ENCODE measurements at places on chromosomes 3 and 15.

DNA sequence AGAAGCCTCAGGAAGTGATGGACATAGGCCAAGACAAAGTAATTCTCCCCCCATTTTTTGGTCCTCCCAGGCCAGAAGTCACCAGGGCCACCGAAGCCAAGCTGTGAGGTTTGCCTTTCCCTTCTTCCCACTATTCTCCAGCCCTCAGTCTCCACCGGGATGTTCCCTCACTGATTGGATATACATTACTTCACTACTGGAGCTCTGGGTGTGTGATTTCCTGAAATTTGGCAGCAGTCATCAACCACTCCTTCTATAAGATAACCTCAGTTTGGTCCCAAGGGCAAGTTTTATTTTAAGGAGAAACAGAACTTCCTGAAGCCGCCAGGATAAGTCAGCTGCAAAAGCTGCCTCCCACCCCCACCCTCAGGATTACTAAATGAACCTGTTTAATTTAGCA, 11.3 kb downstream of the SLCO2A1 start:
- DNase-seq = no peak

GRCh38 chr3:90054311-90054710, 946.9 kb downstream of the EPHA3 start:
- no peak for DNase-seq

- no peak for DNase-seq
Observed at GRCh38 chr3:71348001-71348632, 235.4 kb downstream of the FOXP1 start.

DNA sequence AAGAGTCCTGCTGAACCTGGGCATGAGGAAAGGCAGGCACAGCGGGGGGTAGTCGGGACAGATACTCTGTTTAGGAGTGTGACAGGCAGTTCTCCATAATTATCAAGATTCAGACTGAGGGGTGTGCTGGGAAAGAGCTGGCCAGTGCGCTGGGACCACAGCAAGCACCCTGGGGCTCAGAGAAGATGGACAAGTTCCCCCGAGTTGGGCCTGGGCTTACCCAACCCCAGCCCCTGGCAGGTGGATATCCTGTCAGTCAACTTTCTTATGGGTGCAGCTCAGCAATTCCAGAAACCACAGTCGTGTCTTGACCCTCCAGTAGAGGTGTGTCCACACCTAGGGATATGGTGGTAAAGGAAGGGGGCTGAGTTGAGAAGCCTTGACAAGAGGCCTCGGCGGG, 49.2 kb upstream of the PRR20G start:
- no peak for DNase-seq

- DNase-seq = no peak
Observed at GRCh38 chr3:64260431-64260830, 35.2 kb upstream of the PRICKLE2 start.

GRCh38 chr15:50909010-50909317, 481 bp downstream of the AP4E1 start:
- DNase-seq = no peak

DNA sequence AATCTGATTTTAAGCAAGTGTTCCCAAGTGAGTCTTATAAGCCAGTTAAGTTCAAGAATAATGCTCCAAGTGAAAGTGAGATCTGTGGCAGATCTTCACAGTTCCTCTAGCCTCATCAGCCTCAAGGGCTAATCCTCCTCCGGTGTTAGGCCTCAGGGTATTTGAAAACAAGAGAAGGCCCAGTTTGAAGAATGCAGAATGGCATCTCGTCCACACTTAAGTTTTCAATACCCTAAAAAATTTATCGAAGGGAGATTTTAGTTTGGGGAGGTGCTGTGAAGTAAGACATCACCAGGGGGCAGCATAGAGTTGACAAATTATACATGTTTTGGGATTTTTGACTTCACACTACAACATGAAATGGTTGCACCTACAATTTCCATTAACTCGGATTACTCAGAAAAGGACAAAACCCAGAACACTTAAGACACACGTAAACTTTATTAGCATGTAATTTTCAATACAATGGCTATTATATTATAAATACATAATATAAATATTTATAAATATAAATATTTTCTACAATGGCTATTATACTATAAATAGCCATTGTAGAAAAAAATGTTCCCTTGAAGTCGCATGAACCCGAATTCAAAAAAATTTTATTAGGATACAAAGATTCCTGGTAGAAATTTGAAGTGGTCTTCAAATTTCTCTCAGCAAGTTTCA, 2.3 kb upstream of the TMEM266 start:
- DNase-seq = no peak

- DNase-seq = no peak
Observed at GRCh38 chr3:42133500-42134298, 42.5 kb downstream of the TRAK1 start.

GRCh38 chr15:35507932-35508638, 37.9 kb downstream of the DPH6 start:
- DNase-seq = no peak

DNA sequence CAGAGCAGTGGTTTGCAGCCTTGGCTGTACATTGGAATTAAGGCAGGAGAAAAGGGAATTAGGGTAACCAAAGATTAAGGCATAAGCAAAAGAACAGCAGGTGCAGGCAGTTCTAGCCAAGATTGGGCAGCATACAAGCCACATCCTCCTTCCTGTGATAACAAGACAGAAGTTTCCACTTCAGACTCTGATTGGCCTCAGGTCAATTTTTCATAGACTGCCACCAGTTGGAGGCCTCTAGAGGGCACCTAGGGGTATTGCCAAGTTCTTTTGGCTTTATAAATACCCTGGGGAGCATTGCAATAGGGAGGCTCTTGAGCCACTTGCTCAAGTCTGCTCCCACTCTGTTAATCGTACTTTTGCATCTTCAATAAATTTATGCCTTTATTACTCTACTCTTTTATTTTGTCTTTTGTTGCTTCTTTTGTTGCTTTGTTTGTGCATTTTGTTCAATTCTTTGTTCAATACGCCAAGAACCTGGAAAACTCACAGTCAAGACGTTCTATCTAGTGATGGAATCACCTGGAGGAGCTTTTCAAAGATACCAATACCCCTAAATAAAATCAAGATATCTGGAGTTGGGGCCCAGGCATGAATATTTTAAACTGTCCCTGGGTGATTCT, 32.2 kb upstream of the FMN1 start:
- DNase-seq = no peak

GRCh38 chr3:73955494-73956070, 330.8 kb upstream of the PDZRN3 start:
- no peak for DNase-seq

GRCh38 chr3:1214933-1215332, 122.1 kb downstream of the CNTN6 start:
- no peak for DNase-seq

DNA sequence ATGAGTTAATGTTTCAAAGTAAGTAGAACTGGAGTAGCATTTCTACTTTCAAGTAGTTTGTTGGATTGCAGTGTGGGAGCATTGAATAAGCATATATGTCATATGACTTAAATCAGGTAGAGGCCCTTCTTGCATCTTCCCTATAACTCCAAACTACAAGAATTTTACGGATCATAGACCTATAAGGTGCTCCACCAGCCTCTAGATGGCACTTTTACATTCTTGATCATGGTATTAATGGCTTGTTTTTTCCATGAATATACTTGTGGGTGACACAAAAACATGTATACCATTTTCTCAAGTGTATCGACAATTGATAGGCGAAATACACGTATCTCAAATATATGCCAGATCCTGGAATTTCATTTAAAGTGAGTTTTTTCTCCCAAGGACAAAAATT, 311.1 kb downstream of the ZPLD1 start:
- DNase-seq = no peak

GRCh38 chr3:183870563-183870962, 14.1 kb downstream of the PARL start:
- no peak for DNase-seq

GRCh38 chr3:20958161-20958560, 772.2 kb upstream of the SGO1 start:
- no peak for DNase-seq

GRCh38 chr3:109648027-109648426, 310.7 kb upstream of the DPPA4 start:
- DNase-seq = no peak

DNA sequence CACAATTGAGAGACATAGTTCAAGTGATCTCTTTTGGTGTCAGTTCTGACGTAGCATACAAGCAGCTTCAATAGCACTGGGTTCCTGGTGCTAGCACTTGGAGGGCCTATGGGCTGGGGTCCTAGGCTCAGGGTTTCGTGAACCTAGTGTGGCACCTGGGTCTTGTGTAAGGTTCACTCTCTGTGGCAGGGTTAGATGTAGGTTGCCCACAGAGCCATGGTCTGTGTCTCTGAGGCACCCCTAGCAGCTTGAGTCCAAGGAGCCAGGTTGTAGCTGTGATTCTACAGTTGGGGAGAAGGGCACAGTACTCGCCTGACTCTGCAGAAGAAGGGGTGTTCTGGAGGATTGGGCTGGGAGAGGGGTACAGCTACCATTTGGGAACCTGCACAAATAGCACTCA, 282.6 kb upstream of the LRRC3B start:
- no peak for DNase-seq

GRCh38 chr3:187762792-187763191, 17.5 kb upstream of the BCL6 start:
- DNase-seq = no peak

DNA sequence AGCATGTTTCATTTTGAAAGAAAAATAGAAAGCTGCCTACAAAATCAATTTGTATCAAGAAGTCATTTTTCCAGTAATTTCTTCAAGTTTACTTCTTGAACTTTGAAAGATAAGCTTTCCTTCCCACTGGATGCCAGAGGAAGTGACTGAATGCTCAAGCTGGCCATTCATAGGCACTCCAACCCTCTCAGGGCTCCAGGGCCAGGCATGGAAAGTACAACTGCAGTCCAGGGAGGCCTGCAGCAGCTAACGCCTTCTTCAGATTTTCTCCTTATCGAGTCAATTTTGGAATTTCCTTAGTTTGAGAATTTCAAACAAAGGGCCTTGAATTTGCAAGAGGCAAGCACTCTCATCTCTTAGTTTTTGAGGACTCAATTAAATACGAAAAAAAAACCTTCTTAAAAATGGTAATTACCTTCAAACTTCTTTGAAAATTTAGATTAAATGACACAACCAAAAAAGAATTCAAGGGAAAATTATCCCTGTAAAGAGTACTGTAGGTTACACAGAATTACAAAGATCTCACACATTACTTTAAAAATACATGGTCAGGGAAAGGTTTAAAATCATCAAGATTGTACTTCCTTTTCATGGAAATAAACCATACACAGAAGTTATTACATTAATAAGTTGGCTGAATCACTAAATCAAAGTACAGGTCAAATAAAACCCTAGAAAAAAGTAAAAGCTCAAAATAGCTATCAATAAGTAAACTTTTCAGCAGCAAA, 2.5 kb downstream of the UBP1 start:
- no peak for DNase-seq

- DNase-seq = no peak
Observed at GRCh38 chr3:36991923-36992805, 767 bp downstream of the EPM2AIP1 start.

- no peak for DNase-seq
Observed at GRCh38 chr15:85688711-85689110, 106.0 kb downstream of the KLHL25 start.

GRCh38 chr3:147886879-147887278, 477.7 kb downstream of the ZIC1 start:
- no peak for DNase-seq

- DNase-seq = no peak
Observed at GRCh38 chr15:74378848-74379247, 11.4 kb upstream of the CYP11A1 start.

GRCh38 chr15:89857673-89858072, 36.1 kb downstream of the AP3S2 start:
- no peak for DNase-seq

DNA sequence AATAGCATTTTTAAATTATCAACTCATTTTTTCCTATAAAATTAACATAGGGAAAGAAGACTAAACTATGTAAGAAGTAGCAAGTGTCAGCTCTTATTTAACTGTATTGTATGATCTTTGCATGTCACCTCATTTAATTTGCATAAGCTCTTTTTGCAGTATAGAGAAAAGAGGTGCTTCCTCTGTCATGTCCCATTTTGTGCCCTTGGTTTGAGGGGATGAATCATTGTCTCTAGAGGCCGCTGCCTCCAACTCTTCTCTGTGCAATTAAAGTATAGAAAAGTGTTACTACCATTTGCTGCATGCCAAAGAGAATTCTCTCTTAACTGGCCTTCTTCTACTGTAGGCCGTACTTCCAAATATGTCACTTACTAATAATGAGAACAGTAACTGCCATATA, 93.4 kb downstream of the LRRC28 start:
- DNase-seq = no peak

GRCh38 chr3:12964711-12965612, 108.3 kb downstream of the IQSEC1 start:
- DNase-seq = no peak

- no peak for DNase-seq
Observed at GRCh38 chr3:103711670-103712069, 1276.9 kb downstream of the ZPLD1 start.

DNA sequence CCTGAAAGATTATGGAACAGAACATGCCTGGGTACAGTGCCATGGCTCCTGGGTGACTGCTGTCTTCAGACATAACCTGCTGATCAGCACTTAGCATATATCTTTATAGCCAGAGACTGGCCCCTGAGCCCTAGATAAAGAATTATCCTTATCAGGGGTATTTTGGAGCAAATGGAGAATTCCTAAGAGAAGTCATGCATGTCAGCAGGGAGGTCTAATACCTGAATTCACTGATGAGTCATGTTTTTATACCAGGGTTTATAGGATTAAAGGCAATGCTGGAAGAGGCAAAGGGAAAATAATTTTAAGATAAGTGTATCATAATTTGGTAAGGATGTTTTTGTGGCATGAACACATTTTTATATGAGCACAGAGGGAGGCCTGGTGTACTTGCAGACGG, 159.8 kb downstream of the ADAMTSL3 start:
- DNase-seq = no peak

- DNase-seq = no peak
Observed at GRCh38 chr3:188421151-188421821, 267.3 kb downstream of the LPP start.

DNA sequence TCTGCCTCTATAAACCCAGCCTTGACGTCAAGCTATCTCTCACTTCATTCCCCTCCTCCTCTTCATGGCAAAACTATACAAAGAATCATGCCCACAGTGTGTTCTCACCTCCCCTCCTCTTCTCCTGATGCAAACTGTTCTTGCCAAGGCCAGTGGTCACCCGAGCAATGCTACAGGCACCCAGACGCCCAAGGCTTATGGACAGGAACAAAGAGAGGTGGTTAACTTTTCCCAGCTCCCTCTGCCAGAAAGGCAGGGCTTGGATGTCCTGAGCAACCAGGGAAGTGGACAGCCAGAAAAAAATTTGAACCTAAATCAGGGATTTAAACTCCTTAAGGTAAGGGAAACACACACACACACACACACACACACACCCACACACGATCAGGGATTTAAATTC, 5.1 kb downstream of the SLC41A3 start:
- DNase-seq = no peak

GRCh38 chr15:101044625-101045235, 125.6 kb downstream of the LRRK1 start:
- DNase-seq = no peak

DNA sequence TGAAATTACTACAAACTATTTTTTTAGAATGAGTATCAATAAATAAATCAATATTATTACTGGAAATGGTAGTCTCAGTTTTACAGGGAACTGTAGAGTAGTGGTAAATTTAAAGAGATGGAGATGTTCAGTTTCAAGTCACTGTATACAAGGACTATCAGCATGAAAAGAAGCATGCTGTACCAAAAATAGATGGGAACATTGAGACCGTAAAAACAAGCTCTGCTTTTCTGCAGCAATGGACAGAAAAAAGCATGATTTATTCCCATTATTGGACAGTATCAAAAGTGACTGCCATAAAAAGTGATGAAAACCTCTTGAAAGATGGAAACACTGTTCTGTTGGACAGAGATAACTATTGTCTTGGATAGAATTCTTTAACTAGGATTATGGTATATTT, 187.2 kb downstream of the EPHA6 start:
- DNase-seq = no peak
